ENCODE measurements at places on chromosomes 3 and 15.
A peak's percentile ranks its signal among the peaks of the same experiment; 100 is the strongest.

DNA sequence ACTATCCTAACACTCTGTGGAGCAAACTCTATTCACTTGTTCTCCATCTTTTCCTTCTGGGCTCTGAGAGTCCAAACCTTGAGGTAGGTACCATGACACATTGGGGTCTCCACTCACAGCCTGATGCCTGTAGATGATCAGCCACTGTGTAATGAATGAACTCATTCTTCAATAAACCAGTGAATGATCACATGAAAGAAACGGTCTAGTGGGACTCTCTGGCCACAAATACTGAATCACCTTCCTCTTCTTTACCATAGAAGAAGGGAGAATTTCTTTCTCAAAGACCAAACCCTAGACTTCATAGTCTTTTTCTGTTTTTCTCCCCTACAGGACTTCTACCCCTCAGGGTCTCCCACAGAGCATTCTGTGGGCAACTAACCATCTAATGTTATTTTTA, 20.5 kb upstream of the ABHD2 start:
- no peak for DNase-seq

GRCh38 chr3:50490424-50490823, 13.0 kb downstream of the CACNA2D2 start:
- DNase-seq, result no peak

DNA sequence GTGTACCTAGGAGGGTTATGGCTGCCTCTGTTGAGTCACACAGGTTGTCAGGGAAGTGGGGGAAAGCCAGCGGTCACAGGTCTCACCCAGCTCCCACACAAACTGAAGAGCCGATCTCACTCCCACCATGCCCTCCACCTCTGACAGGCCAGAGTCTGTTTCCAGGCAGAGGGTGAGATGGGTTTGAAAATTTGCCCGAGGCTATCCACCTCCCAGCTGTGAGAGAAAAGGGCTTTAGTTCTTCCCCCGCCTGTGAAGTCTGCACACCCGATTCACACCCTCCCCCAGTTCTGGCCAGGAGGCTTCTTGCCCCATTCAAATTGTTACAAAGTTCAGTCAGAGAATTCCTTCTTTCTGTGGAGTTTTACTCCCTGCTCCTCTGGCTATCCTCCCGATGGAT, 446.9 kb downstream of the EDEM1 start:
- no peak for DNase-seq

- no peak for DNase-seq
Measured at GRCh38 chr15:85955501-85956391, 123.9 kb upstream of the AGBL1 start.

DNA sequence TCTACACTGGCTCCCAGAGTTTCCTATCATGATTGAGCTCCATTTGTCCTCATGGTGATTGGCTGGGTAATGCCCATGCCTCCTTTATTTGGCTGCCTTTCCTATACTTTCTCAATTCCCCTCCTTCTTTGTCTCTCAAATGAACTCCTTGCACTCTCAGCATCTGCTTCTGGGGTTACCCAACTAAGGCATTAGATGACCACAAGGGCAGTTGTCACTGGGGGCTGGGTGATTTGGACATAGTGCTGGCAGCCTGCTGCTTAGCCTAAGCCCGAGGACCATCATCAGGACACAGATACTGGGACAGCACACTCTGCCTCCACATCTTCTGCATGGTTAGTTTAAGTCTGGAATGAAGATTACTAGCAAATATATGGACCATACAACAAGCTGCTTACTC, 49.2 kb upstream of the LRRFIP2 start:
- no peak for DNase-seq

GRCh38 chr3:132134611-132135010, 99.8 kb upstream of the CPNE4 start:
- no peak for DNase-seq

- no peak for DNase-seq
Measured at GRCh38 chr15:92665100-92665555, 9.6 kb upstream of the FAM174B start.

DNA sequence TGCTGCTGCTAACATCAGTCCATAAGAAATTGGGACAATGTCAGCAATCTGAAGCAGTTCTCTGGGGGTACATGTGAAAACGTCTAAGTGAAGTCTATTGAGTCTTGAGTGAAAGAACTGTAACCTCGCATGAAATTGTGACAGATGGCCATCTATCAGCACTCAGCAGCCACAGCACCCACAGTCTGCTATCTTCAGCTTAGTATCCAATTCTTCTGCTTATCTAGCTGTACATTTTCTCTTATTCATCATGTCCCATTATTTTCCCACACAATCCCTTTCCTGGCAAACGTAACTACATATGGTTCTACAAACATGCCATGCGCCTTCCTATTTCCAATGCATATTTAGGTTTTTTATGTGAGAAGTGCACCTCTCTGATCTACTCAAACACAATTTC, 629.7 kb downstream of the NTRK3 start:
- DNase-seq, result no peak

GRCh38 chr15:92706201-92706600, 50.6 kb upstream of the FAM174B start:
- no peak for DNase-seq

DNA sequence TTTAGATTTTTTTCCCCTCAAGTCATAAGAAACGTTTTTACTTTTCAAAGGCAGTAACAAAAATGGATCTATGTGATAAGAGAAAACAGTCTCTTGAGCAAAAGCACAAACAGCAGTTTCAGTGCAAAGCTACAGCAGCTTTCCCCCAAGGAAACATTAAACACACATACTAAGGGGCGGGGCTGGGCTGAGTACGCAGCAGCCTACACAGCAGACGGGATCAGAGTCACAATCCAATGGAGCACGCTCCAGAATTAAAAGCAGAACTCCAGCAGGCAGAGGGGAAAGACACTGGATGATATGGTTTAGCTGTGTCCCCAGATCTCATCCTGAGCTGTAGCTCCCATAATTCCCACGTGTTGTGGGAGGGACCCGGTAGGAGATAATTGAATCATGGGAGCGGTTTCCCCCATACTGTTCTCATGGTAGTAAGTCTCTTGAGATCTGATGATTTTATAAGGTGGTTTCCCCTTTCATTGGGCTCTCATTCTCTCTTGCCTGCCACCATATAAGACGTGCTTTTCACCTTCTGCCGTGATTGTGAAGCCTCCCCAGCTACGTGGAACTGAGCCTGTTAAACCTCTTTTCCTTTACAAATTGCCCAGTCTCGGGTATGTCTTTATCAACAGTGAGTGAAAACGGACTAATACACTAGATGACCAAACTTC, 116.2 kb upstream of the SLCO3A1 start:
- no peak for DNase-seq

DNA sequence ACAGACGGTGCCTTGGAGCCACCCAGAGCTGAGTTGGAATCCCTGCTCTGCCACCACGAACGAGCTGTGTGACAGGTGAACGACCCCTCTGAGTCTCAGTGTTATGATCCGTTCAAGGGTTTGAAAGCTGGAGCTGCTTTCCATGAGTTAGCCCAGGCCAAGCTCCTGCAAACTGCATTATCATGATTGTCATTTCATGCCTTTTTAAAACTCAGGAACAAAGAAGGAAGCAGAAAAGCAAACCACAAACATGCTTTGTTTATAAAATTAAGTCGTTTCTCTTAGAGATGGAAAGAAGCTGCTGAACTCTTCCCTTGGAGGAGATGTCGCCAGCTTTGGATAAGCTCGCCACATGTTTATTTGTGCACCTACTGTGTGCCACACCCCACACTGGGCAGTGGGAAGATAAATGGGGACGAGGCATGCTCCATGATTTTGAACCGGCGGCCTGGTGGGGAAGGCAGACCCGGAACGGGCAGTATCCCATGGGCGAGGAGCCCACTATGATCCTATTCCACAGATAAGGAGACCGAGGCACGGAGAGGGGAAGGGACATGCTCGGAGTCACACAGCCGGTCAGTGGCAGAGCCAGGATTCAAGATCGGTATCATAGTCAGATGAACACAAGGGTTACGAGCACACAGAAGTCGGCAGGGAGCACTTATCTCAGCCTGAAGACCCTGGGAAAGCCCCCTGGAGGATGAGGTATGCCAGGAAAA, 15.9 kb downstream of the HRH1 start:
- DNase-seq, result no peak

GRCh38 chr3:141076797-141077571, 25.8 kb downstream of the SPSB4 start:
- DNase-seq, result no peak

GRCh38 chr3:114446600-114446999, 152.8 kb downstream of the TIGIT start:
- no peak for DNase-seq

DNA sequence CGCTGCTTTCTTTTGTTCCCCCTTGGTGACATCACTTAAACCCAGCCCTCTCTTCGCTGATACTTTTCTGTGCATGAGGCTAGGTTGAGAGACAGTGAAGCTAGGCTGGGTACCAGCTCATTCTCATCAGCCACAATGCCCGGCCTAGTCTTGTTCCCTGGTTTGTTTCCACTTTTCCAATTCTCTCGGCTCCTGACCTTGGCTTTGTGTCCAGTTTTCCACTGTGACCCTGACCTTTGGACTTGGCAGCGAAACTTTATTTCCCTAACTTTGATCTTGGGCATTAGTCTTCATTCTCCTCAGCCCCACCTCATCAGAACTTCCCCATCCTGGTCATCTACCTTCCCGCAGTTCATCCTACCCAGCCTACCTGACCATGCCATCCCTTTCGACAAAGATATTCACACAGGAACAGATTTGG, 908 bp upstream of the ADPGK start:
- no peak for DNase-seq

DNA sequence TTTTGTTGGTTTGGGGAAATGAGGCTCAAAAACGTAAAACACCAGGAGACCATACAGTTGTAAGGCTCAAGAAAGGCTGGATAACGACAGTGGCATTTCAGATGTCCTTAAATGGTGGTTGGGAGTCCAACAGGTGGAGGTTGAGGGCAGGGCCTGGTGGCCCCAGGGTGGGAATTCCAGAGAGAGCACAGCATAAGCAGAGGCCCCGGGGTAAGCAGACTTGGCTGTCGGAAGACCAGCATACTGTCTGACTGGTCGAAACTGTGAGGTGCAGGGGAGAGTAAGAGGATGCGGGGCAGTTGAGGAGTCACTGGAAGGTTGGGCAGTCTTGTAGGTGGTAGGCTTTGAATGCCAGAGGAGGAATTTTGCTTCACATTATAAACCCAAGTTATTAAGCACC, 48.3 kb downstream of the SRP14 start:
- no peak for DNase-seq

DNA sequence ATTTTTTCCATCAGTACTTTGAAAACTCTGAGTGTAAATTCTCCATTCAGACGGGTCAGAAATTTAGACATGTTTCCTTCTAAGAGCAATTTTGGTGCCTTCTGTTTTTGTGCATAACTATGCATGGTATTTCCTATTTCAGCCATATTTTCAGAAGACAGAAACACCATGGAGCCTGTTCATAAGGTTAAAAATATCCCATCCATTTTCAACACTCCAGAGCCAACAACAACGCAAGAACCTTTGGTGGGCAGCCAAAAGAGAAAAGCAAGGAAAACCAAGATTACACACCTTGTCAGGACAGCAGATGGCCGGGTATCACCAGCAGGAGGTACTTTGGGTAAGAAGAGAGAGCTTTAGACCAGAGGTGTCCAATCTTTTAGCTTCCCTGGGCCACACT, 275.6 kb downstream of the BBX start:
- no peak for DNase-seq

GRCh38 chr3:100254168-100254777, 6.5 kb upstream of the TBC1D23 start:
- DNase-seq, result peak; percentile 2

DNA sequence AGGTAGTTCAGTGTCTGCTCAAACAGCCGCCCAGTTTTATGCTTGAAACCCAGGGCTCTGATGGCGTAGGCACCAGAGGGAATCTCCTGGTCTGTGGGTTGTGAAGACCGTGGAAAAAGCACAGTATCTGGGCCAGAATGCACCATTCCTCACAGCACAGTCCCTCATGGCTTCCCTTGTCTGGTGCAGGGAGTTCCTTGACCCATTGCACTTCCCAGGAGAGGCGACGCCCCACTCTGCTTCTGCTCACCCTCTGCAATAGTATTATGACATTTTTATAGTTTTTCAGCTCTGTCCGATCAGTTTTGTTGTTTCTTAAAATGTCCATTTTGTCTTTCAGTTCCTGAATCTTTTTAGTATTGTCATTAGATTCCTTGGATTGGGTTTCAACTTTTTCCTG, 343.5 kb downstream of the EDEM1 start:
- no peak for DNase-seq

GRCh38 chr3:5232570-5232969, 45.1 kb downstream of the EDEM1 start:
- DNase-seq, result no peak

- no peak for DNase-seq
Measured at GRCh38 chr3:45601156-45601555, 6.6 kb downstream of the LIMD1 start.

GRCh38 chr3:193984876-193985275, 151.1 kb upstream of the HES1 start:
- DNase-seq, result no peak

DNA sequence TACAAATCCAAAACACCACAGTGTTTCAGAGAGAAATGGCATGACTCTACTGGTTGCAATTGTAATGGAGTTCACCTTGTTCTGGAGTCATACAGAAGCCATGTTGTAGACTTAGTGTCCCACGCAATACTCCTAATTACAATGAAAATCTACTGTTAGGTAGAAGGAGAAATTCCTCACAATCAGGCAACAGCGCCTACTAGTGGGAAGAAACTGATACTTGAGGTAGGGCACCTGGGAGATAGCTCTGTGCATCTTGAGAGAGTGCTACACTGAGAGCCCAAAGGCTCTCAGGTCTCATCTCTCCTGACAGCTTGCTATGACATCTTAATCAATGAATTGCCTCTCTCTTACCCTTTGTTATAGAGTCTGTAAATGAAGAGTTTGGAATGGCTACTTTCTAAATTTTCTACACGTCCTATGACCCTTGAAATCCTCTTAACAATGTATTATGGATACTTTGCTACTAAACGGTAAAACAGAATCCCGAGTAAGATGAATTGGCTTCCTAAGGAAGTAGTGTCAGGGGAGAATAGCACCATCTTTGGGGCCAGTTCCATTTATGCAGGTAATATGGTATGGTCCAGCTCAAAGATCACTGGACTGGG, 422.7 kb upstream of the TPRG1 start:
- peak; percentile 6 for DNase-seq

DNA sequence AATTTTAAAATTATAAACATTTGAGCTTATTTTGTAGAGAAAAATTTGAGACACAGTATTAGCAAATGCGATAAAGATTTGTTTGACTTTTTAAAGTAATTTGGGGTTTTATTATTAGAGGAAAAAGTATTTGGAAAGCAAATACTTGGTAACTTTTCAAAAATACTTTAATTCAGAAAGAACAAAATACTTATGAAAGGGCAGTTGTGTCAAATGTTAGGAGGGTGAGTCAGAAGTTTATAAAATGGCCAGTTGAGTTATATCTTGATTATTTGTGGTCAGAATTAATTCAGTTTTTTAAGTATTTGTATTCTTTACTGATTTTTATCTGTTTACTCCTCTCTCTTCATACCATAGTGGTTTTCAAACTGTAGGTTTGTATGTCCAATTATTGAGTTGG, 12.1 kb downstream of the LACTB start:
- DNase-seq, result no peak
